ENCODE measurements at places on chromosomes 7 and 10.

- no peak for DNase-seq
These were observed 87.2 kb upstream of the PLPP4 start for GRCh38 chr10:120369856-120370276.

- DNase-seq: no peak
These were observed 79.8 kb upstream of the MGMT start for GRCh38 chr10:129387258-129387525.

DNA sequence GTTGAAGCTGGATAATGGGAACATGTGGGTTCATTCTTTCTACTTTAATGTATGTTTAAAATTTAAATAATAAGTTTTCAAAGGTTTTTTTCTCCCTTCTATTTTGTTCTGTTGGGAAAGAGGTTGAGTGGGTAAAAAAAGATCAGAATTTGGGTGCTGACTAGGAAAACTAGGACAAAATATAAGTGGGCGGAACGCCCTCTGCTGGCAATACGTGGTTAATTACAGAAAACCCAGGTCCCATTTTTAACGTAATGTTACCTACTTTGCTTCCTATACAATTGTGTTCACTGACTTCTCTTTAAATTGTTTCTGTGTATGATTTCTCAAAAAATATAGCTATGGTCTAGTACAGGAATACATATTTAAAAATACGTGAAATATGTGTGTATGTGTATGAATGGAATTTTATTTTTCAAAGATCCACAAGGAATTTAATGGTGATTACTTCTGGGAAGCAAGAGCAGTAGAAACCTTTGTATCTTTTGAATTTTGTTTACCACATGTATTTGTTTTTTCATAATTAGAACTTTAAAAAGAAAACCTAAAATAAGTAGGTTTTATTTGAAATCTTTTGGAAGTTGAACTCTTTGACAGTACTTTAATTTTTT, 8.7 kb downstream of the ECD start:
- DNase-seq: peak; percentile 72

GRCh38 chr10:86047588-86047987, 319.0 kb downstream of the GRID1 start:
- DNase-seq: peak; percentile 5

GRCh38 chr10:111956841-111957240, 226.7 kb downstream of the GPAM start:
- DNase-seq: no peak

DNA sequence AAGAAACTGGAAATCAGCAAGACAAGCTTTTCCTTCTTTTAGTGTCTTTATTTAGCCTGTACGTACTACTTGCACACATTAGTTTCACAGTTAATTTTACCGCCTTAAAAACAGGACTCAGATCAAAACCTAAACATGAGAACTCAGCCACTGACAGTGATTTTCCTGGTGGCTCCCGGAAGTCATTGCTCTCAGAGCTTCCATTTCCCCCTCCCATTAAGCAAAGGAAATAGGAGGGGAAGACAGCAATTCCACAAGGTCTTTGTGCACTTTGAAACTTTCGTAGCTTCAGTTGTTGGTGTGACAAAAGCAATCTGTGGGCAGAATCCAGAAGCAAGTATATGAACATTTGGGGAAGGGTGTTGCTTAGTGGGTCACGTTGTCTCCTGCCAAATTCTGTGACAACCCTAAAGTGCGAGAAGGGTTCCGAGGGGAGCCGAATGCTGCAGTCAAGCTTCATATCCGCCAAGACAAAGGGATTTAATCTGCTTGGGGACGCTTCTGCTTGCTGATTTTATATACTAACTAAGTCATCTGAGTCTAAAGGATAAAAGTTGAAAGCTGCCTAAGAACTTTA, 30.4 kb downstream of the FAM53B start:
- DNase-seq: no peak

All from CD4-positive, alpha-beta T cell treated with Interleukin-2 at 100 ng/mL for 4 hours (primary cell).